ENCODE measurements at places on chromosomes 13 and 19.

DNA sequence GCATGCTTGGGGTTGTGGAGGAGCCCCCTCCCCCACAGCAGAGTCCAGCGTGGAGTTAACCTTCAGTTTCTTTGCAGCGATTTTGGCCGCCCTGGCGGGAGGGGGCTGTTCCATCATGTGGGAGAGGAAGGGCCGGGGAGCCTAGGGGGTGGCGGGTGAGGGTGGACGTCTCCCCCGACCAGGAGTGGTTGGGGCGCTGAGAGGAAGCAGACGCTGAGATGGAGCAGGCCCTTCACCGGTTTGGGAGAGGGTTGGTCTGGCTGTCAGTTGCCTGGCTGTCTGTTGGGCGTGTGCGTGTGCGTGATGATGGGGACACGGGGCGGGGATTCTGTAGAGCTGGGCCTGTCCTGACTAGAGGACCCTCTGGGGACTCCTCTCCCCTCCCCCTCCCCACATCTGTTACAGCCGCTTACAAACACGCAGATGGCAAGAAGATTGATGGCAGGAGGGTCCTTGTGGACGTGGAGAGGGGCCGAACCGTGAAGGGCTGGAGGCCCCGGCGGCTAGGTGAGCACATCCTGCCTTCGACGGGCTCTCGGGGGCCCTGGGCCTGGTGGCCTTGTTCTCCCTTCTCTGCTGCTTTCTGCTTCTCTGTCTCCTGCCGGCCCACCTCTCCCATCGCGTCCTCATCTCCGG, 9.8 kb upstream of the LIN7B start:
- no peak for DNase-seq

DNA sequence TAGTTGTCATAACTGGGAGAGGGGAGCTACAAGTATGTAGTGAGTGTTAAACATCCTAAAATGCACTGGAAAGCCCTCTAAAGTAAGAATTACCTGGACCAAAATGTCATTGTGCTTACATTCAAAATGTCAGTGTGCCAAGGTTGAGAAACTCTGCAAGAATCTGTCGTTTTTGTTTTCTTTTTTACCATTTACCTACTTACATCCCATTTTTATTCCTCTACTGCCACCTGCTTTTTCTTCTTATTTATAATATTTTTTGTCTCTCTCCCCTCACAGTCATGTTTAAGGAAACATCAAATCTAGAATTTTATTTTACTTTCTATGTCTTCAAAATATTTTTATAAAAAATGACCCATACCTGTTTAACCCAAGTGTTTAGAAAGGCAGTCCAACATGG, 226.4 kb downstream of the PCDH17 start:
- DNase-seq = no peak

GRCh38 chr13:112574416-112574815, 13.5 kb downstream of the TUBGCP3 start:
- DNase-seq = no peak

DNA sequence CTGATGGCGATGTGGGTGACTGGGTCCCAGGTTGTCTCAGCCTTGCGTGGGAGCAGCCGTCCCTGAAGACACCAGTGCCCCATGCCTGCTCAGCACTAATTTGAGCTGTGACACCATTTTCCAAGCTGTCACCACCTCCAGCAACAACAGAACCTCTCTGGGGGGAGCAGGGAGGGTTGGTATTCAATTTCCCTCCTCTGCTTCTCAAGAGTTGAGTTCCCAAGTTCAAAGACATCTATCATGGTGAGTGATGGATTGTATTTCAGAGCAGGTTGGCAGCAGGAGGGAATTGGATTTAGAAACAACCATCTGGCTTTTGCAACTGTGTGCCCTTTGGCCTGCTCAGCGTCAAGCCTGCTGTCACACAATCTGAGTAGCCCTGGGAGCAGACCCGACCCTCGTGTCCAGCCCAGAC, 46.9 kb upstream of the UQCRFS1 start:
- DNase-seq = no peak

- no peak for DNase-seq
Observed at GRCh38 chr19:28427376-28428083, 785.4 kb downstream of the UQCRFS1 start.

GRCh38 chr19:18468517-18468916, 30.6 kb upstream of the ISYNA1 start:
- DNase-seq = no peak

DNA sequence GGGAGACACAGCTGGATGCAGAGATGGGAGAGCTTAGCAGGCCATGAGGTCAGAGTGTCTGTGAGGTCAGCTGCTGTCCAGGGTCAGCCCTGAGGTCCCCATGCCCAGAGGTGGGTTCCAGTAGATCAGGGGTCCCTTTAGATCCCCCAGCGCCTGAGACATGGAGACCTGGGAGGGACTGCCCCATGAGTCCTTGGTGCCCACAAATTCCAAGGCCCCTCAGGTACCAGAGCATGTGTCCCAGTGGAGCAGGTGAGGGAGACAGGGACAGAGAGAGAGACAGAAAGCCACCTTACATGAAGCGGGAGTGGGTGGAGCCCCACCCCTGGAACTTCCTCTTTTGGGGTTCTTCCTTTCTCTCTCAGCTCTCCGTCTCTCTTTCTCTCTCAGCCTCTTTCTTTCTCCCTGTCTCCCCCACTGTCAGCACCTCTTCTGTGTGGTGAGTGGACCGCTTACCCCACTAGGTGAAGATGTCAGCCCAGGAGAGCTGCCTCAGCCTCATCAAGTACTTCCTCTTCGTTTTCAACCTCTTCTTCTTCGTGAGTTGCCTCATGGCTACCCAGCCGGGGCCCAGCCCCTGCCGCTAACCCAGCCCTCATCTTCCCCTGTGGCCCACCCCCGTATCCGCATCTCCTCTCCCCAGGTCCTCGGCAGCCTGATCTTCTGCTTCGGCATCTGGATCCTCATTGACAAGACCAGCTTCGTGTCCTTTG, at the start of gene CD37:
TSS of gene CD37 (plus strand) at position 336 of the 713 bp plus-strand sequence. CDS start at position 471, 135 bp downstream.
- DNase-seq = no peak

- no peak for DNase-seq
Observed at GRCh38 chr13:104170980-104171555, 1104.9 kb upstream of the SLC10A2 start.

- DNase-seq = no peak
Observed at GRCh38 chr13:112903071-112903577, 65.9 kb upstream of the MCF2L start.

DNA sequence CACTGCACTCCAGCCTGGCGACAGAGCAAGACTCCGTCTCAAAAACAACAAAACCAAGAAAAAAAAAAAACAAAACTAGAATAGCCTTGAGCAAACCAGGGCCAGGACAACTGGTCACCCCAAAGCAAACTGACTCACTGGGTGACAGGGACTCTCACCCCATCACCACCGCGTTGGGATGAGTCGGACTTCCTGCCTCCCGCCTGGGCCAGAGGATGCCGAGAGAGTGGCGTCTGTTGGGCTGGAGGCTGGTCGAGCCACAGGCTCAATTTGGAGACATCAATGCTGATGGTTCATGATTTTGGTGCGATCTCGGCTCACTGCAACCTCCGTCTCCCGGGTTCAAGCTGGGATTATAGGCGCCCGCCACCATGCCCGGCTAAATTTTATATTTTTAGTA, 11.6 kb downstream of the TMPRSS9 start:
- DNase-seq = no peak

GRCh38 chr19:10832939-10833296, 3.1 kb downstream of the TMED1 start:
- no peak for DNase-seq

GRCh38 chr13:107819071-107819470, 396.3 kb downstream of the LIG4 start:
- no peak for DNase-seq

GRCh38 chr13:30373727-30374126, 48.6 kb upstream of the UBE2L5 start:
- DNase-seq = no peak

- DNase-seq = no peak
Observed at GRCh38 chr13:46962281-46962941, 65.6 kb upstream of the HTR2A start.

- DNase-seq = no peak
Observed at GRCh38 chr13:27083183-27083582, 88.4 kb downstream of the USP12 start.

GRCh38 chr13:99421758-99422585, 79.3 kb upstream of the TM9SF2 start:
- DNase-seq = no peak

- DNase-seq = no peak
Observed at GRCh38 chr19:46620267-46620666, 4.6 kb downstream of the PTGIR start.

DNA sequence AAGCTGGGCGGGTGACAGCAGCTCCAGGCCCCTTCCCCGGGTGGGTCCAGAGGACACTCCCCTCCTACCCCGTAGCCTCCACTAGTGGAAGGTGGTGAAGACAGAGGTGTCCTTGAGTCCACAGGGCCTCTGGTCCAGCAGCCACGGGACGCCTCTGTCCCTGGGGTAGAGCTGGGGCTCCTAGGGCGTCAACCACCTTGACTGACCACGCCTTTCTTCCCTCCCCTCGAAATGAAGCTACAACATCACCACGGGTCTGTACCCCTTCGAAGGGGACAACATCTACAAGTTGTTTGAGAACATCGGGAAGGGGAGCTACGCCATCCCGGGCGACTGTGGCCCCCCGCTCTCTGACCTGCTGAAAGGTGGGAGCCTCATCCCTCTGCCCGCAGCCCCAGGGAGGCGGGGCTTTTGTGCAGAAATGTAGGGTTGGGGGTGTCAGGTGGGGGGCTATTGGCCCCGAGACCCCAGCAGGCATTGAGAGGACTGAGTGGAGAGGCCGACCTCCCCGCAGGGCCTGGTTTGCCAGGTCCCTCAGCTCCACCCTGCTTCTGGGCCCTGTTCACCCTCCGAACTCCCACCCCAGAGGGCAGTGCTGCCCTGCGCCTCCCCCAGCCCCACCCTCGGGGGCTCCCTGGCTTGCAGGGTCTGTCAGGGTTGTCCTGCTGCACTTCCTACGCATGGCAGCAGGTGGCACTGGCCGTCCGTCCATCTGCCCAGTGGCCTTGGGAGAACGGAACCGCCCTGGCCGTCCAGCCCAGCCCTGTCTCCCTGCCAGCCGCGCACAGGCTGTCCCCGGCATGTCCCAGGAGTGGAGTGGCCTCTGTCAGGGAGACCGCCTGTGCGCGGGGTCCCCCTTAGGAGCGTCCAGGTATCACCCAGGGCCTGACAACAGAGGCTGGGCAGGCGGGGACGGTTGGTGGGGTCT, 15.7 kb downstream of the STK11 start:
- no peak for DNase-seq

GRCh38 chr13:36509369-36509768, 77.1 kb downstream of the CCNA1 start:
- DNase-seq = no peak

- no peak for DNase-seq
Observed at GRCh38 chr13:106548064-106548696, 12.7 kb upstream of the EFNB2 start.

GRCh38 chr13:73578251-73578875, 519.6 kb downstream of the KLF5 start:
- no peak for DNase-seq

DNA sequence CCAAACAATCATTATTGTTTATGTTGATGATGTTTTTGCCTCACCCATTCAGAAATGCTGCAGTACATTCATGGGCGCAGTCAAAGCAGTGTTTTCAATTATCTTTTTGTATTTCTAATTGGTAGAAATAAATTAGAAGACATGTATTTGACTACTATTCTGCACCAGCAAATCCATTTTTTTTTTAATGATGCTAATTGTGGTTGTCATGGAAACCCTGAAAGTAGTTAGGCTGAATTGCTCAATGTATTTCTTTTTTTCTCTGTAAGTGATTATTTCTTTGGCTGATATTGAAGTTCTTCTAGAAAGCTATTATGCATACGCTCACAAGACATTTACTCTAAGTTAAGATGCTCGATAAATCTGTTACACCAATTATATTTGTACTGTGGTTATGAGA, 101.2 kb downstream of the RFC3 start:
- no peak for DNase-seq

DNA sequence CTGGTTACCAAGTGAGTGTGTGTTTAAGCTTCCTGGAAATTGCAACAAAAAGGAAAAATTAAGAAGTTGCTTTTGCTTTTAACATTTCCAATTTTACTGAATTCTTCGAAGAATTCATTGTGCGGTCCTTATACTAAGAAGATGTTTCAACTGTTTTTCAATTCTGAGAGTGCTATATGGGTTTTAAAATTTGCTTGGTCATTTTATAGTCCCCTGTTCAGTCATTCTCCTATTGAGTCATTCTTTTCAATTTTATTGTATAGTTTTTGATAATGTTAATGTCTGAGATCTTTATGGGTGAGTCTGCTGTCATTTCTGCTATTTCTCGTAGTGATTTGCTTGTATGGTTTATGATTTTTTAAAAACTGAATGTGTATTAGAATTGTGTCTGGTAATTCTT, 26.5 kb downstream of the UBA2 start:
- DNase-seq = no peak

GRCh38 chr13:89733829-89734228, 1613.7 kb upstream of the MIR17HG start:
- no peak for DNase-seq

- DNase-seq = no peak
Observed at GRCh38 chr13:110166598-110166997, 140.4 kb downstream of the COL4A1 start.

DNA sequence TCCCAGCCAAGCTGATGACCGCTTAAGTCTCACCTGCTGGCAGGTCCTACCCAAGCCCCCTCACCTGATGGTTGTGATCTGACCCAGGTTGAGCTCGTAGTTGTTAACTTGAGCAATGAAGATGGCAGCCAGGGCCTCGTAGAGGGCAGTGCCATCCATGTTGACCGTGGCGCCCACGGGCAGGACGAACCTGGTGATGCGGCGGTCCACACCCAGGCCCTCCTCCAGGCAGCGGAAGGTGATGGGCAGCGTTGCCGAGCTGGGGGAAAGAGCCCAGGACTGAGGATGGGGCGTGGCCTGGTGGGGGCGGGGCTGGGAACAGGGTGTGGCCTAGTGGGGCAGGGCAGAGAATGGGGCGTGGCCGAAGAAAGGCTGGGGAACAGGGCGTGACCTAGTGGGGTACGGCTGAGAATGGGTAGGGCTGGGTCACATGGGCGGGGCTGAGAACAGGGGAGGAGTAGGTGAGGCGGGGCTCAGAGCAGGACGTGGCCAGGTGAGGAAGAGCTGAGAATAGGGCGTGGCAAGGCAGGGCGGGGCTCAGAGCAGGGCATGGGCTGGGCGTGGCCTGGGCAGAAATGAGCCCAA, 12.9 kb downstream of the OR7C2 start:
- no peak for DNase-seq

DNA sequence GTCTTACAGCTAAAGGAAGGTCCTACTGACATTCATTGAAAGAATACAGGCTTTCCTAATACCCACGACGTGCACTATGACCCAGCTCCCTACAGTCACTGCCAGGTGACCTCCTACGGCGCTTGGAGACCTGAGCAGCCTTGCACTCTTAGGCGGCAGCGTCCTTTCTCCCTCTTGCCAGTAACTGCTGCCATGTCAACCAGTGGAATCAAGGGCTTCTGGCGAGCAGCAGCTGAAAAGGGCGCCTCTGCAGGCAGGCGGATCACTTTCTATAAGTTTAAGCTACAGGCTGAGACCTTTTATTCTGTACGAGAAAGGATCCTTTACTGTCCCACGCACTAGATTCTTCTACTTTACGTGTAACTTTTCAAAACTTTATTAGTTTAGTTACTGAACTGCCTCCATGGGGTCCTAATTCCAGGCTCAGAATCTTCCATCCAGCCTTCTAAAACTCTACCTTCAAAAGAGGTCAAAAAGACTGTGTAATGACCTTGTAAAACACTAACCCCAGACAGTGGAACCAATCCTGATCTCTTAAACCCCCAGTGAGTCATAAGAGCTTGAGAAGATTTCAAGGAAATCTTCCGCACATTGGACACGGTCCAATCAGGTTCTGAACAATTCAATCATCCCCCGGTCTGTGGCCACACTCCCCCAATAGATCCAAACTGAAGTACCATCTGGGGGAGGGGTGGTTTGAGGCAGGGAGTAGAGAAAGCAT, 1.9 kb downstream of the KCTD12 start:
- DNase-seq = no peak

Data from neuronal stem cell (in vitro differentiated cells).